Thoracic aorta endothelial cell (primary cell): ENCODE measurements at places on chromosomes 12 and 14. TPM values are rescaled to one million over a fixed set of nuclear protein-coding genes. Genes with fewer than 3 reads are reported as not detected.

Gene GUCY2C
- total RNA-seq = not detected in 2 replicates

Gene RNU6-7
- not detected in 2 replicates for total RNA-seq

Gene TPPP2
- total RNA-seq = not detected in 2 replicates

Gene KLRC1
- not detected in 2 replicates for total RNA-seq

Gene GPATCH2L
- total RNA-seq = 51.5 and 54.3 TPM in 2 replicates

Gene CLSTN3
- 19.8 and 31.1 TPM in 2 replicates for total RNA-seq

Gene C12orf50
- total RNA-seq = 0.13 TPM in 1 of 2 replicates, not detected in the other

Gene BCAT1
- 234 and 314 TPM in 2 replicates for total RNA-seq

Gene SPRYD4
- total RNA-seq = 2.6 and 2.7 TPM in 2 replicates

Gene EIF2B1
- 44.9 and 55.7 TPM in 2 replicates for total RNA-seq

Gene PTCSC3
- not detected in 2 replicates for total RNA-seq

Gene TAS2R7
- 0.13 and 0.14 TPM in 2 replicates for total RNA-seq

Gene NUBPL
- 11.3 and 13.1 TPM in 2 replicates for total RNA-seq

Gene DBX2
- not detected in 2 replicates for total RNA-seq

Gene KLRC4
- not detected in 2 replicates for total RNA-seq

Gene FKBP11
- 21.0 and 29.2 TPM in 2 replicates for total RNA-seq

Gene C12orf54
- total RNA-seq = not detected in 2 replicates

Gene SLC24A4
- under 0.01 TPM in 1 of 2 replicates, not detected in the other for total RNA-seq

Gene CNOT2
- total RNA-seq = 199 and 201 TPM in 2 replicates

Gene C12orf56
- total RNA-seq = under 0.01 and 0.13 TPM in 2 replicates

Gene SMIM41
- 0.13 TPM in 1 of 2 replicates, not detected in the other for total RNA-seq

Gene ANO6
- 104 and 127 TPM in 2 replicates for total RNA-seq

Gene CFL2
- 103 and 108 TPM in 2 replicates for total RNA-seq

Gene GPR68
- total RNA-seq = 0.36 and 0.40 TPM in 2 replicates

Gene TMED8
- total RNA-seq = 20.7 and 28.4 TPM in 2 replicates

Gene LRRC9
- total RNA-seq = not detected in 2 replicates

Gene PIP4P1
- 17.2 and 18.4 TPM in 2 replicates for total RNA-seq

Gene ACOT4
- total RNA-seq = 0.57 and 0.66 TPM in 2 replicates

Gene NPAS3
- total RNA-seq = 0.13 and 0.22 TPM in 2 replicates

Gene RERG
- not detected in 2 replicates for total RNA-seq

Gene IL26
- not detected in 2 replicates for total RNA-seq

Gene IFNG-AS1
- not detected in 2 replicates for total RNA-seq

Gene MIP
- not detected in 2 replicates for total RNA-seq

Gene ENDOU
- total RNA-seq = 0.13 TPM in 1 of 2 replicates, not detected in the other

Gene SYT1
- total RNA-seq = 0.27 and 1.1 TPM in 2 replicates

Gene RFX4
- total RNA-seq = not detected in 2 replicates

Gene POTEM
- not detected in 2 replicates for total RNA-seq

Gene MGP
- total RNA-seq = 76.1 and 104 TPM in 2 replicates

Gene SOAT2
- not detected in 2 replicates for total RNA-seq

Gene CLIP1
- 70.4 and 86.7 TPM in 2 replicates for total RNA-seq

Gene CCDC196
- not detected in 2 replicates for total RNA-seq

Gene GATC
- total RNA-seq = 30.3 and 36.2 TPM in 2 replicates

Gene KLRD1
- total RNA-seq = 0.07 and 0.27 TPM in 2 replicates

Gene BCL2L14
- total RNA-seq = not detected in 2 replicates

Gene SLC4A8
- total RNA-seq = 5.2 and 5.5 TPM in 2 replicates

Gene EMP1
- 174 and 574 TPM in 2 replicates for total RNA-seq
